ENCODE measurements at places on chromosomes 2 and 18. TPM values are rescaled to one million over a fixed set of nuclear protein-coding genes. Genes with fewer than 3 reads are reported as not detected.

- H3K4me1 ChIP-seq, result no peaks in the 10 kb centered on the region
- DNase-seq, result no peak
- no peaks in the 10 kb centered on the region for H3K27me3 ChIP-seq
- H3K4me3 ChIP-seq, result no peak overlapping the region
- no peak overlapping the region for H3K27ac ChIP-seq
- H3K36me3 ChIP-seq, result no peaks in the 10 kb centered on the region
These were observed 220.4 kb upstream of the FOSL2 start for GRCh38 chr2:28172114-28172898.

DNA sequence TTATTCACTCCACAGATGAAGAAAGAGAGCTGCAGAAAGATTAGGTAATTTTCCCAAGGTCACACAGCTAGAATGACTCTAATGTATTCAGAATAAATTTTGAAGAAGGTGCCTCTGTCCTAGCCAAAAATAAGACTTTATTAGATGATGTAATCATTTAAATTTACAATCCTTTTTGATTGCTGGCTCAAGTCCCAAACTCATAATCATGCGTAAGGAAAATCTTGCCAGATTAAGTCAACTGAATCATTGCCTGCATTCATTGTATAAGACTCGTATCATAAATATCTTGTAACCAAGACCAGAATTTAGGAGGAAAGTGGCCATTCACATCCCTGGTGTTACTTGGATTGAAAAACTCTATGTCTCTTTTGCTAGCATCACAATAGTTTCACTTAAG, 53.1 kb upstream of the STK39 start:
- H3K4me3 ChIP-seq, result no peak overlapping the region
- H3K36me3 ChIP-seq, result no peaks in the 10 kb centered on the region
- no peaks in the 10 kb centered on the region for H3K4me1 ChIP-seq
- no peak overlapping the region for H3K27ac ChIP-seq

GRCh38 chr2:169828141-169828811, 1.0 kb downstream of the UBR3 start:
- H3K27ac ChIP-seq, result peak overlapping the region; percentile 94
- no peaks in the 10 kb centered on the region for H3K36me3 ChIP-seq
- peak overlapping the region; percentile 87 for H3K4me3 ChIP-seq
- peaks cover 43% of the 10 kb centered on the region for H3K4me1 ChIP-seq

GRCh38 chr2:120298173-120298835, 45.7 kb downstream of the RALB start:
- no peaks in the 10 kb centered on the region for H3K4me1 ChIP-seq
- no peaks in the 10 kb centered on the region for H3K27me3 ChIP-seq
- H3K4me3 ChIP-seq, result no peak overlapping the region
- no peak for DNase-seq
- H3K36me3 ChIP-seq, result peaks cover 34% of the 10 kb centered on the region
- no peak overlapping the region for H3K27ac ChIP-seq

The DCTN1 gene
- 181 TPM for total RNA-seq

The PLGLB1 gene
- total RNA-seq, result 3.4 TPM
